ENCODE measurements at places on chromosomes 6 and 20.

- no peak for DNase-seq
Measured at GRCh38 chr6:20217891-20218290, 5.6 kb upstream of the MBOAT1 start.

- no peak for DNase-seq
Measured at GRCh38 chr6:105192707-105193465, 13.1 kb upstream of the POPDC3 start.

DNA sequence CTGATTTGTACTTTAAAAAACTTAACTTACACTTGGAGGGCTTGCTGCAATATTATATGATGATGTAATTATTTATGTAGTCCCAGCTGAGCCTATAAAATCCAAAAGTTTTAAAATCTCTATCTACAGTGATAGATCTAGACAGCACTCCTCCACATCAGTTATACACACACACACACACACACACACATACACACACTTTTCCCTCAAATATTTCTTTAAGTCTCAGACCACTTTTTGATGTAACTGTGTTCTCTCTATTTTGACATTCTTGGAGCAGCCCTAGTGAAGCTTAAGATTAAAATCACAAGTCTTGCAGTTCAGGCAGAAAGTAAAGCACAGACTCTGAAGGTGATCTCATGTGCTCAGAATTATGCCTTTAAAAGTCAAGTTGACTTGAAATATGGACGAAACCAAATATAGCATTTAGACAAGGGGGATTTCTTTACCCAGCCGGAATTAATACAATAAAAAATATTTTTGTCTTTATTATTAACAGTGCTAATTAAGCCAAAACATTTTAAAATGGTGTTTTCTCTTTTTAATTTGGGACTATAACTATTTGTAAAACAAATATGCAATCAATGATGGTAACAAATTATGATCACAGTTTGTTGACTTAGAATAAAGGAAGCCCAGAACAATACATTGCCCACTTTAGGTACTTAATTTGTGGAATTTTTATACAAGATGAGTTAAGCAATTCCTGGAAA is 63.5 kb upstream of the TMEM30A start:
- no peak for DNase-seq

DNA sequence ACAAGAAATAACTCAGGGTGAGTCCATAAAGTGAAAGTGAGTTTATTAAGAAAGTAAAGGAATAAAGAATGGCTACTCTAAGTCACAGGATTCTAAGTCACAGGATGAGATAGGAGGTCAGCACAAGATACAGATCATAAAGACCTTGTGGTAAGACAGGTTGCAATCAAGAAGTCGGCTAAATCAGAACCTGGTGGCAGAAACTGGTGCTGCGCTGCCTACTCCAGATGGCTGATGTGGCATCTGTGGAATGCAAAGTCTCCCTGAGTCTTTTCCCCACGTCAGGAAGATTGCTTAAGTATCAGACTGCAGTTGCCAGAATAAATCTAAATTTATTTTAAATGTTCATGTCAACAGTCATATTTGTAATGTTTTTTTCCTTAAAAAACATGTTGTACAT is 10.7 kb upstream of the KCNK15 start:
- no peak for DNase-seq

DNA sequence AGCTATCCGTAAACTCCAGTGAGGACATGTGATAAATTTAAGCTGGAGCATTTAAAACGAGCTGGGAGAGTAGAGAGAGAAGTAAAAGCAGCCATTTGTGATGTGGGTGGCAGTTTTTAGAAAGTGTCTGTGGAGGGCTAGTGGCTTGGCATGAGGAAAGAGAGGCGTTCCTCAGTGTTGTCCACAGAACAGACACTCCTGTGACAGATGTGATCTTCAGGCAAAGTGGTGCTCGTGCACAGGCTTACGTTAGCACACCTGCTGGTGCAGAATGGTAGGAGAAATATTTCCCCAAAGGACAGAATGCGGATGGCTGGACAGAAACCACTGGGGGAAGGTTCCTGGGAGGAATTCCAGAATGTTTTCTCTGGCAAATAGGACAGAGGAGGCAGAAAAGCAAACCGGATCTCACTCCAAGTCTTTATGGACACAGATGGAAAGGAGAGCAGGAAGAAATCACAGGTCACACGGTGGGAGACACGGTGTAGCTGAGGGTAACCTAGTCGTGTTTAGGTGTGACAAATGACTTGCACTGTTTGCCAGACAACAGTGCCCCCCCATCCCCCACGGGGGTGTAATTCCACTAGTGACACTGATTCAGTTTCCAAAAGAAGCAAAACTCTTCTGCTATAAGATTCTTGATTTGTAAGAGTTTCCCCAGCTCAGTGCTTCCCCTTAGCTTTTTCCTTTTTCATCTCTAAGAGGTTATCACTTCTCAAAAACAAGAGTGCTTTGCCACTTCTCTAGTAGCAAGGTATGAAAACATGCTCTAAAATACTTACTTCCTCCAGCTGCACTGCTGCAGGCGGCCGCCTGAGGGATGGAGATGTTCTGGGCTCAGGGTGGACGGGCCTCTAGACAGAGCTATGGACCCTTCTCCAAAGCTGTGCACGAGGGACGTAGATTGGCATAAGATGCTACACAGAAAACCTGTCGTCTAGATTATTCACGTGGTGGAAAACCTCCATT is 293.2 kb downstream of the QKI start:
- no peak for DNase-seq

GRCh38 chr20:37529214-37529967 is 1.7 kb upstream of the BLCAP start:
- no peak for DNase-seq

- no peak for DNase-seq
Measured at GRCh38 chr6:117498159-117498558, 15.7 kb downstream of the DCBLD1 start.

DNA sequence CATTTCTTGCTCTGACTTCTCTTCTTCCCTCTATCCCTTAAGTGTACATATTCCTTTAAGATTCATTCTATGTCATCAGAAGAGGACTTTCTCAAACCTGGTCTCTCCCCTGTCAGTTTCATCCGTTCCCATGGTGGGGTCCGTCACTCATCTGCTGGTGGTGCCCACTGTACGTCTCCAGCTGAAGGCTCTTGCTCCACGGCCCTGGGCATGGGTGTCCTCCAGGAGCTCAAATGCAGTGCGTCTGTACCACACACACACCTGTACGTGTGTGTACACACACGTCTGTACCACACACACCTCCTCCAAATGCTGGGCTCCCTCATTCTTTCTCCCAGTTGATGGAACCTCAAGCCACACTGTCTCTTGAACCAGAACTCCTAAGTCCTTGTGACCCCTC is 85.6 kb downstream of the CAP2 start:
- DNase-seq = no peak

DNA sequence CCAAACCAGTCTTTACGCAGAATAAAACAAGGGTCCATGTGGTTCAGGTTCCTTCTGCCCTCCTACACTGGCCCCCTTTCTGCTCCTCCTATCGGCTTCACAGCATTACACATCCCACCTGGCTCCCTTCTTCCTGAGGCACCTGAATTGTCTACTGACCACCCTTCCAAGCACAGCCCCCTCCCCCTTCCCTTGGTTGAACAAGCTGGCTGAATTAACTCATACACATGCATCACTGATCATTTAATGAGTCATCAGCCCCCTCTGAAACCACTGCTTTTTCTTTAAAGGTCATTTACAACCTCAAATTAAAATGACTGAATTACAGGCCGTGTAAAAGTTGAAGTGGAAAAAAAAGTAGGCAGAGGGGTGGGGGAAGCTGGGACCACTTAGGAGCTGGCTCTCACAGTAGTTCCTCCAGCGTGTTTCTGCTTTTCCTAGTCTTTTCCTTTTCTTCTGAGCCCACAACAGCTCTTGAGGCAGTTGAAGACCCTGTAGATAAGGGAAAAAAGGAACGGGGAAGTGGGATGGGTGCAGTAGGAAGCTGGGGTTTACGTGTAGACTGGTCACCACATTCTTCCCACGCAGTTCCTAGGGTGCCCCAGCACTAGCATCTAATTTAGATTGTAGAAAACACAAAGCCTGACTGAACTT is 67.6 kb downstream of the FYN start:
- DNase-seq = no peak

DNA sequence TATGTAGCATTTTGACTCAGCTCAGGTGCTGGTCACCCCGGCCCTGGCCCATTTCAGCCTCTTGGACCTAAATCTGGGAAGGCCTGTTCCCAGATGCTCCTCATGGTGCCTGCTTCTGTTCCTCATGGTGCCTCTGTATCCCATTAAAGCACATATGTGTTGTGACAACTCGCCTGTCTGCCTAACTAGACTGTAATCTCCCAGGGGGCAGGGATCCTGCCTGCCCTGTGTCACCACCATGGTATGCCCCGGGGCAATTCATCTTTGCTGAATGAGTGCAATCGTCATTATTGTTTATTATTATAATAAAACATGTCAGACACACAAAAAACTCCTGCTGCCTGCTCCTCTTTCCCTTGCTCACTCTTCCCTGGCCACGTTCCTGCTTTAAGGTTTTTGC is 62.0 kb downstream of the ZFP64 start:
- no peak for DNase-seq

DNA sequence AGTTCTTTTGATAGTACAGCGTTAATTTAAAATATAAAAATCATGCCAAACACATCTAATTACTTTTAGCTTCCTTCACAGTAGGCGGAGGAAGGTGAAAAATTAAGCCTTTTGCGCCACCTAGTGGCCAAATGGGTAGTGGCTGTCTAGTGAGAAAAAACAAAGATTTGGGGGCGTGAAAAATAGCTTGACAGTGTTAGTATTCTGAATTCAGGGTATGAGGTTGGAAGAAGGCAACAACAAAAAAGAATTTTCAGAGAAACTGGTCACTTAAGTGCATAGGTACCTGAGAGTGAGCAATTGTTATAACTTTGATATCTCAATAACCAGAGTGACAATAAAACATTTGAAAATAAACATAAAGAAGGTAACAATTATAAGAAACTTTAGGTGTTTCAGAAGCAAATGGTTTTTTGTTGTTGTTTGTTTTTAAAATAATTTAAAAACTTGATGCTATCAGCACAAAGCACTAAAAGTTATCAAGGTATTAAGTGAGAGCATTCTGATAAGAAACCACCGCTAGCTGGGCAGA is 14.3 kb downstream of the PSMB9 start:
- DNase-seq = no peak

DNA sequence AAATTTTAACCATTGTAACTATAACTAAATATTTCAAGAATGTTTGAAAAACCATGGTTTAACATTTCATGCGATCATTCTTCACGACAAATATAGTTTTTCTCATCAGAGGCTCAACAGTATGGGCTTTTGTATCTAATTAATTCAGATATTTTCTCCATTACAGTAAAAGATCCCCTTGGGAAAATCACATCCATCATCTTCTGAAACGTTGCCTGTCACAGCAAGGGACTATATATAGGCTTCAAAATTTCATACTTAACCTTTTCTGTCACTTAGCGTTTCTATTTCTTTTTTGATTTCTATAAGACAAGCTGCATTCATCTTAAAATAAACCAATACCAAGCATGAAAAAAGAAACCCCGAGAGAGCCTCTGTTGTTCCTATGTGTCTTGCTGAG is 710.0 kb downstream of the PRKN start:
- no peak for DNase-seq

DNA sequence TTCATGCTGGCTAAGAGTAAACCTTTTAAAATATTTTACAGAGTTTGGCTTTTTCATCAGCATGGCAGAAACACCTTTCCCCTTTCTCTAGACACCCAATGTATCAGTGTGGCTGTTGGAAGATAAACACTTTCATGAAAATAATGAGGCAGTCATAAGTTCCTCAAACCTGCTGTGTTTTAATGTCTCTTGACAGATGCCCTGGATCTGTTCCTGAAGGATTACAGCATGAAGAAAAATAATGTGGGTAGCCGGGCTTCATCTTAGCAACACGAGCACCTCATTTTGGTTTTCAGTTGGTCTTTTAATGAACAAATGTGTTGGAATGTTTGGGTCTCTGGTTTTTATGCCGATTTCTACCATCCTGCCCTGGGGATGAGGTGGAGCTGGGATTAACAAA is 45.5 kb upstream of the UNC93A start:
- no peak for DNase-seq

DNA sequence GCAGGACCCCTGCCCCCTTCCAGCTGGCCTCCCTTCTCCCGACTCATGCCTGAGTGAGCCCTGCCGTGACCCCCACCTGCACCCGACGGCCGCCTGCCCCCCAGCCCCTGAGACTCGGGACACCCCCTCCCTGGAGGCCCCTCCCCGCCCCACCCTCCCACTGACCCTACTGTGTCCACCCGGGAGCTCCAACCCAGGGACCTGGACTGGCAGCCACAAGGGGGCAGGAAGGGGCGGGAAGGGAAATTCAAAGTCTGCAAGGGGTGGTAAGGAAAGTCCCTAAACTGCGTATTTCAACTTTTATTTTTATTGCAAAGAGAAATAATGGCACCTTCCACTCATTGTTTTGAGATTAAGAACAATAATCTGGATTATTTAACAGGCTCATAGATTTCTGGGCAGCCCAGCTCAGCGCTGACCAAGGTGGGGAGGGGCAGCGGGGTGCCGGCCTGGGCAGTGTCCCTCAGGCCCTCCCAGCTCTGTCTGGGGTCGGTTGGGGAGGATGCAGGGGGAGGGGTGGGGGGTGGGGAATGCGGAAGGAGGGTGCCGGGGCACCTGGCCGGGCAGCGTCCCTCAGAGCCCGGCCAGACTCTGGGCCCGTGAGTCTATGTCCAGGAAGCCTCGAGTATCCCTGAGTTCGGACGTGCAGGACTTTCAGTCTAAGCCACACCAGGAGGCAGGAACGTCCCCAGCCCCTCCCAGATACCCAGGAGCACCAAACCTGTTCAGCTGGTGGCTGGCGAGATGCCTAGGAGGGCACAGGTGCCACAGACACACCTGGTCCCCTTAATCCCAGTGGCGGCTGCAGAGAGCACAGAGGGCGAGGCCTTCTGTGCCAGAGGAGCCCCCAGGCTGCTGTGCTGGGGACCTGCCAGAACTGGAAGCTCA is 1.3 kb upstream of the PTK6 start:
- no peak for DNase-seq

GRCh38 chr6:1278061-1278720 is 33.7 kb upstream of the FOXQ1 start:
- DNase-seq = no peak

DNA sequence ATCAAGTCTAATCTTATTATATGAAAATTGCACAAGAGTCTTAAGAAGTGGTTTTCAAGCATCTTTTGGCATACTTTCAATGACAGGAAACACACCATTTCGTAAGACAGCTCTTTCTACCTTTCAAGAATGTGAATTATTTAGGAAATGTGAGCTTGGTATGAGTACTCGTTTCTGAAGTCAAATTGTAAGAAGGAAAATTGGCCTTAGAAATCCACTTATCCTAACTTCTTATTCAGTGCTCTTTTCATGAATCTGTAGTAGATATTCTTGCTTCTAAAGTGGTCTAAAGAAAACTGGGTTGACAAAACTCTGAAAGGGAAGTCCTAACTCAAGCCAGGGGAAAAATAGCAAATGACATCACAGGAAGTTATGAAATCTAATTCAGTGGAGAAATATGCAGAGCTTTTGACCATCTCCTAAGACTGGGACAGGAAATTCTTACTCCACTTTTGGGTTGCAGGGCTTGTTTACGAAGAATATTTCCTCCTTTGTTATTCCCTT is 38.5 kb upstream of the OGFRL1 start:
- no peak for DNase-seq
